ENCODE measurements at places on chromosomes 12 and 14.
A peak's percentile ranks its signal among the peaks of the same experiment; 100 is the strongest.

GRCh38 chr14:104348741-104349140 is 210.4 kb downstream of the KIF26A start:
- DNase-seq: no peak

GRCh38 chr12:131163189-131163738 is 209.6 kb downstream of the ADGRD1 start:
- DNase-seq: no peak

DNA sequence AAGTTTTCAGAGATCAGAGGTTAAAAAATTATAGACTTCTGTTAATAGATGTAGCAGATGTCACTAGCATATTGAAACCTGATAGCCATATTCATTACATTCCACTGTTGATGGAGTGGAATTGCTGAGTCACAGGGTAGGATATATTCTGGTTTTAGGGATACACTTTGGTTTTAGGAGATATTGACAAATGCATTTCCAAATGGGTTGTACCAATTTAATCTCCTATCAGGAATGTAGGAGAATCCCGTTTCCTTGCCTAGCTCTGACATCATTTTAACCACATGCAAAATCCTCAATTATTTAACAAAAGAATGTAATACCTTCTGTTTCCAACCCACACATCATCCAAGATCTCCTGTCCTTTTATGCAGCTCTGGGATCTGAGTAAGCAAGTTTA is 30.7 kb upstream of the ESR2 start:
- no peak for DNase-seq

- peak; percentile 18 for DNase-seq
These were observed 2.9 kb upstream of the RNU6-8 start for GRCh38 chr14:32205984-32206383.

GRCh38 chr12:92139634-92140150 is 6.0 kb downstream of the BTG1 start:
- peak; percentile 62 for DNase-seq

DNA sequence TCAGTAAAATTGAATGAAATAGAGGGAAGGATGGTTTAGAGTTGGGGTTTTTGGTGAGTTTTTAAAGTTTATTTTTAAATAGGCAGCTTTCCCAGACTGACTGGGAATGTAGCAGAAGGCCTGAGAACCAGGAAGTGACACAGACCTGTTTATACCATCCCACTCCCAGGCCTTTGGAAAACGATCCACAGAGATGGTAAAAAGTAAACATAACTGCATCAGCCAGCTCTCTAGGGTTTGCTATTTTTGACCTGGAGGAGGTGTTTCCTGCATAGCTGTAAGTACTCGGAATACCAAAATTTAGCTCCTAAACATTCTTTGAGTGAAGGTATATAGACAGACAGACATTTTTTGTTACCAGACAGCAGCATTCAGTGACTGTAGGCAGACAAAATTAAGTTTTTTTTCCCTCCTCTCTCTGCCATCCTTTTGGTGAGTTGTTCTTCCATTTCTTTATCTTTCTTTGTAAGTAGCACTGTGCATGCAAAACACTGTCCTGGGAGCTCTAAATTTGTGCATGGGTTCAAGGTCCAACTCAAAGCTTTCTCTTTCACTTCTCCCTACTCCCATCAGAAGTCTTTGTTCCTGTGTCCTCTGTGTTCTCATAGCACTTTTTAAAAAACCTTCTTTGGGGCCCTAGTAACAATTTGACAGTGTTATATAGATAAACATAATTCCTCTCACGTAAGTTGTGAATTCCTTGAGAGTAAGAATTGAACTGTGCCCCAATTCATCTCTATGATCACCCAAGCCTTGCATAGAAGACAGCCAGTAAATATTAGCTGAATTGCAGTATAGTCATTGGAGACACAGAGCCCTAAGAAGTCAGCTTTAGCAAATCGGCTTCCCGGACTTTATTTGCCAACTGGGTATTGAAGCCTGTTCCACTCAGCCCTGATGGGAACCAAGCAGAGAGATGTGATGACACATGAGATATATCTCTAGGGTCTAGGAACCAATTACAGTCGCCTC is 37.4 kb downstream of the SUSD6 start:
- DNase-seq: no peak

- no peak for DNase-seq
These were observed 138.5 kb downstream of the ESRRB start for GRCh38 chr14:76514213-76514998.

DNA sequence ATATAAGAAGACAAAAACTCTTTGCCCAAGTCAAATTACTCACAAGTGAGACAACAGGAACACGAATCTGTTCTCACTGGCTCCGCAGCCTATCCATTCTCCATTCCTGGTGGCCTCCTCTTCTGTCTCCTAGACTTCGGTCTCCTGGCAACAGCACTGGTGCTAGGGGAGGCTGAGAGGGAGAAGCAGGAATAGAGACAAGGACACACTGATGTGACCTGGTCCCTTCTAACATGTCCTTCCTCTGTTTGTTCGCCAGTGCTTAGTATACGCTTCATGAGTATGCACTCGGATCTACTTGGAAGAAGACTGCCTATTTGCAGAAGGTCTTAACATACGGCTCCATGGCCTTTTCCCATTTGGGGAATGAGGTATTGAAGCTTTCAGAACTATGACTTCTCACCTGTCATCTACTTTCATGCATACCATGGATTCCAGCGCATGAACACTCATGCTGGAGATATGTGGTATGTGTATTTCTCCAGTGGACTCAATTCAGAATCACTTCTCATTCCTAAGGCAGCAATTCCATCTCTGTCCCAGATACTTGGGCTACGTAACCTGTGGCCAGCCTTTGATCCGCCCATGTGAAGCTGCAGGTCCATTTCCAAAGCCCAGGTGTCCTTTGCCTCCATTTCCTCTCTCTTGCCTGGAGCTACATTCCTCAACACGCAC is 33.9 kb downstream of the BHLHE41 start:
- DNase-seq: no peak

- DNase-seq: no peak
These were observed 33.6 kb downstream of the KCNH5 start for GRCh38 chr14:63011623-63012022.

- no peak for DNase-seq
These were observed 536 bp upstream of the TUNAR start for GRCh38 chr14:95875831-95876760.

Data from CD4-positive, alpha-beta T cell treated with Interleukin-4 for 1 hour (primary cell).